Stimulated activated CD8-positive, alpha-beta memory T cell treated with anti-CD3 and anti-CD28 coated beads, Interleukin-2, amount 100 ng/mL, for 1 hour (primary cell): ENCODE measurements at places on chromosomes 4 and X.
A peak's percentile ranks its signal among the peaks of the same experiment; 100 is the strongest.

DNA sequence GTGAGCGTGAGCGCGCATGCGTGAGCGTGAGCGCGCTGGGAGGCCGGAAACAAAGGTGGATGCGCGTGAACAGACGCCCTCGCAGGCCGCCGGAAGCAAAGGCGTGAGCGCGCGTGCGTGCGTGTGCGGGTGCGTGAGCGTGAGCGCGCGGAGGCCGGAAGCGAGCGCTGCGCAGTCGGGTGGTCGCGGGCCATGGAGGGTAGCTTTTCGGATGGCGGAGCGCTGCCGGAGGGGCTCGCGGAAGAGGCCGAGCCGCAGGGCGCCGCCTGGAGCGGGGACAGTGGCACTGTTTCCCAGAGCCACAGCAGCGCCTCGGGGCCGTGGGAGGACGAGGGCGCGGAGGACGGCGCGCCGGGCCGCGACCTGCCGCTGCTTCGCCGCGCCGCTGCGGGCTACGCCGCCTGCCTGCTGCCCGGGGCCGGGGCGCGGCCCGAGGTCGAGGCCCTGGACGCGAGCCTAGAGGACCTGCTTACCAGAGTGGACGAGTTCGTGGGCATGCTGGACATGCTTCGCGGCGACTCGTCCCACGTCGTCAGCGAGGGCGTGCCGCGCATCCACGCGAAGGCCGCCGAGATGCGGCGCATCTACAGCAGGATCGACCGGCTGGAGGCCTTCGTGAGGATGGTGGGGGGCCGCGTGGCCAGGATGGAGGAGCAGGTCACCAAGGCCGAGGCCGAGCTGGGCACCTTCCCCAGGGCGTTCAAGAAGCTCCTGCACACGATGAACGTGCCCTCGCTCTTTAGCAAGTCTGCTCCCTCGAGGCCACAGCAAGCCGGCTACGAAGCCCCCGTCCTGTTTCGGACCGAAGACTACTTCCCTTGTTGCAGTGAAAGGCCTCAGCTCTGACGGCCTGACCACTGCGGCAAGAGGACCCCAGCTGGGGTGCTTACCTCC is at the start of gene BLOC1S4:
Gene BLOC1S4, plus strand, starts transcription at position 157 of the 894 bp plus-strand sequence. Its CDS starts 36 bp downstream, at position 193.
- peak; percentile 80 for DNase-seq

DNA sequence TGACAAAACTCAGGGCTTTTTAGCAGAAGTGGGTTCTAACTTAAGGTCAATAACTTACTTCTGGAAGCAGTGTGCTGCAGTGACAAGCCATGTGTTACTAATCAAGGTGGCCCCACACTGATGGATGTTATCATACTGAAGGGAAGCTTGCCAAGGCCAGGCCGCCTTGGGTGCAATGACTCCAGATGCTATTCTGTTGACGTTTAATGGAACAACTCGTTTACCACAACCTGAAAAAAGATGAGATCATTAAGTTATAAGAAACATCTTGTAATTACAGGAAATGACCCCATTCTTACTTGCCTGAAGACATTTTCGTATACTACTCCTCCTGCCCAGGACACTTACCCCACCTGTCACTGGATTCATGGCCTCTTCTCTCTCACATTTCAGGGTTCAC is 38.9 kb upstream of the TMPRSS11D start:
- no peak for DNase-seq

GRCh38 chr4:107736924-107737448 is 17.0 kb upstream of the PAPSS1 start:
- no peak for DNase-seq

DNA sequence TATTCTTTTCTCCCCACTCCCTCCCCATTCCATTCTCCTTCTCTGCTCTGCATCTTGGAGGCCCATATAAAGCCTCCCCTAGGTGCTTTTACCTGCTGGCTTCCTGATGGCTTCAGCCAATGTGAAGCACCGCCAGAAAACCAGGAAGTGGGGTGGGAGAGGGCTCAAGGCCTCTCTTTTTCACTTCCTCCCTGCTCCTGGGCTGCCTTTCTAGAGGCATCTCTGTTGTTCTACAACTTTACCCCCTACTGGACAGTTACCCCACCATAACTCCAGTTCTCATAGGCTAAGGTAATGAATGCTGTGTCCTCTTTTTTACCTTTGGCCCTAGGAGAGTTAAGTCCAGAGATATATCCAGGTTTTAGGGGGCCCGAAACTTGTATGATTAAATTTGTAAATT is 62.4 kb upstream of the PPARGC1A start:
- no peak for DNase-seq

GRCh38 chr4:174999407-174999806 is 81.2 kb downstream of the ADAM29 start:
- DNase-seq = no peak

- no peak for DNase-seq
These were observed 53.3 kb downstream of the RTL5 start for GRCh38 chrX:72078411-72078810.

- no peak for DNase-seq
These were observed 37.9 kb downstream of the CCDC158 start for GRCh38 chr4:76383001-76383400.

- DNase-seq = no peak
These were observed 22.6 kb downstream of the HAUS3 start for GRCh38 chr4:2219233-2219760.

DNA sequence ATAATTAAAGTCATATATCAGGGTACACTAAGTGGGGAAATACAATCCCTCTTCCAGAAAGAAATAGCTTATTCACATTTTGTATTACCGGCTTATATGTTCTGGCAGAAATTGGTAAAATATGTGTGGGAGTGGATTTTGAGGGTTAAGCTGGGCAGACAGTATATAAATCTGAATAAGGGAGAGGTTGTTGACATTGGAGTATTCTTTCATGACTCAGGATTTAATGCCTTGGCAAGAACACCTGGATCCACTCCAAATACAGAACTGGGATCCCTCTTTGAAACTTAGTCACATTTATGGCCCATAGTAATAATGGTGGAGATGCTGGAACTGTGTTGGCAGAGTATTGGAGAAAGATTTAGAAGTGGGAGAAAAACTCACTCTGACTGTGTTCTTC is 54.3 kb upstream of the TET2 start:
- DNase-seq = no peak

DNA sequence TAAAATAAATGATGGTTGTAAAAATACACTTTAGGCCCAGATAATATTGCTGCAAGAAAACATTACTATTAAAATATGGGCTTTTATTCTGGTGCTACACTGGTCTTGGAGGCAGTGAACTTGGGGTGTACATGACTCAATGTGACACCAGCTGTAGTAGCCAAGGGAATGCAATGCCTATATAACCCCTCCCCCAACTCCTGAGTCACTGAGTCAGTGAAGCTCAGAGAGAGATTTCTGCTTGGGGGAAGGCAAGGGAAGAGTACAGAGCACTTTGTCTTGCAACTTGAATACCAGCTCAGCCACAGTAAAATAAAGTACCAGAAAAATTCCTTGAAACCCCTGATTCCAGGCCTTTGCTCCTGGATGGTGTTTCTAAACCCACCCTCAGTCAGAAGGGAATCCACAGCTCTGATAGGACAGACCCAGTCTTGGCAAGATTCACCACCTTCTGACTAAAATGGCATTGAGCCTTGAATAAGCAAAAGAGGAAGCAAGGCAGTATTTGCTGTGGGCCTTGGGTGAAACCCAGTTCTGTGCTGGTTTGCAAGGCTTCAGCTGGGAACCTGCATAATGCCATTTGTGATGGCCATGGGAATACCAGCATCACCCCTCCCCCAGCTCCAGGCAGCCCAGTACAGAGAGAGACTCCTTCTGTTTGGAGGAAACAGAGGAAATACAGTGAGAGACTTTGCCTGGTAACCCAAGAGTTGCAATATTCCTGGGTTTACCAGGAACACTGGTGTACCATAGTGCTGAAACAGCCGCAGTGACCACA is 209.9 kb downstream of the IQCM start:
- DNase-seq = no peak

GRCh38 chrX:39998636-39999406 is 98.9 kb downstream of the BCOR start:
- no peak for DNase-seq

- no peak for DNase-seq
These were observed 3.5 kb upstream of the SERTM2 start for GRCh38 chrX:111507933-111508332.

GRCh38 chr4:168569931-168570276 is 73.1 kb downstream of the PALLD start:
- DNase-seq = no peak

- DNase-seq = no peak
These were observed 97.7 kb upstream of the ACSL4 start for GRCh38 chrX:109830704-109831206.

DNA sequence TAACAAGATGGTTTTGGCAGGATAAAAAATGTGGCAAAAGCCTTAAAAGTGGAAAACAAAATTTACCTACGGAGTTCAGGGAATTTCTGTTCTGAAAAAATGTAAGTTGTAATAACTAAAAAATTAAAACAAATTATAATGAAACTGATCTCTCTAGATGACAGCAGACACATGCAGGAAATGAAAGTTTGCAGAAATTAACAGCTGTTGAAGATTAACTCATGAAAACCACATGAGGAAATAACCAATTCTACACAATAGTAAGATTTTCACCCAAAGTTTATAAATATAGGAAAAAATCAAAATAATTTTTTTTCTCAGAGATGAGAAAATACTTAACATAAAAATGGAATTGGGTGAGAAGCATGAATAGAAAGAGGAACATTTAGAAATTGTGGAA is 47.5 kb upstream of the UGT2B15 start:
- no peak for DNase-seq

- DNase-seq = no peak
These were observed 4.5 kb downstream of the JADE1 start for GRCh38 chr4:128813965-128814364.

DNA sequence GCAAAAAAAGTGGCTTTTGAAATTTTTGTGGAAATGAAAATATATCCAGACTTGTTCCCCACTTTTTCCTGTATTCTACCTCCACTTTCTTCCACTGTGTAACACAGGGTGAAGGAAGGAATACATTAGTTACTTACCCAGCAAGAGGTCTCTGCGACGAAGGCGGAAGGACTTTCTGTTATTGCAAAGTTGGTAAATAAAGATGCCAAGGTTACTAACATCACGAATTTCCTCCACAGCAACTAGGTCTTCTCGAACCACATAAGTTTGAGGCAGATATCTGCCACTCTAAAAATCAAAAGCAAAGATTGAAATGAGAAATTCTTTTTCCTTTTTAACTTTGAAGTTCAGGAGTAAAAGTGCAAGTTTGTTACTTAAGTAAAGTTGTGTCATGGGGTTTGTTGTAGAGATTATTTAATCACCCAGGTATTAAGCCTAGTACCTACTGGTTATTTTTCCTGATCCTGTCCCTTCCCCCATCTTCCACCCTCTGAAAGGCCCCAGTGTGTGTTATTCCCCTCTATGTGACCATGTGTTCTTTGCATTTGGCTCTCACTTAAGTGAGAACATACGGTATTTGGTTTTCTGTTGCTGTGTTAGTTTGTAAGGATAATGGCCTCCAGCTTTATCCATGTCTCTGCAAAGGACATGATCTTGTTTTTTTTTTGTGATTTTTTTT is 5.8 kb downstream of the ITM2A start:
- DNase-seq = no peak

- DNase-seq = no peak
These were observed 166.2 kb downstream of the ATP10D start for GRCh38 chr4:47651231-47651630.

DNA sequence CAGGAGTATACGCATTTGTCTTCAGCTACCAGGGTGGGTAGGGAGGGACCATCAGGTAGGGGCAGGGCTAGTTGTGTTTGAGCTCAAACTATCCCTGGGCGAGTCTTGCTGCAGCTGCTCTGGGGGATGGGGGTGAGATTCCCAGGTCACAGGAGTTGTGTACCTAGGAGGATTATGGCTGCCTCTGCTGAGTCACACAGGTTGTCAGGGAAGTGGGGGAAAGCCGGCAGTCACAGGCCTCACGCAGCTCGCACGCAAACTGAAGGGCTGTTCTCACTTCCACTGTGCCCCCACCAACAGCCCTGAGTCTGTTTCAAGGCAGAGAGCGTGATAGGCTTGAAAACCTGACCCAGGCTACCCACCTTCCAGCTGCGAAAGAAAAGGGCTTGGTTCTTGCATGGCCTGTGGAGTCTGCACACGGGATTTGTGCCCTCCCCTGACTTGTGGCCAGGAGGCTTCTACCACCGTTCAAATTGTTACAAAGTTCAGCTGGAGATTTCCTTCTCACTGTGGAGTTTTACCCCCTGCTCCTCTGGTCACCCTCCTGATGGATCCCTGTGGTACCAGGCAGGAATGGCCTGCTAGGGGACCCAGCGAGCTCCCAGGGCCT is 63.8 kb downstream of the ARFIP1 start:
- DNase-seq = no peak

DNA sequence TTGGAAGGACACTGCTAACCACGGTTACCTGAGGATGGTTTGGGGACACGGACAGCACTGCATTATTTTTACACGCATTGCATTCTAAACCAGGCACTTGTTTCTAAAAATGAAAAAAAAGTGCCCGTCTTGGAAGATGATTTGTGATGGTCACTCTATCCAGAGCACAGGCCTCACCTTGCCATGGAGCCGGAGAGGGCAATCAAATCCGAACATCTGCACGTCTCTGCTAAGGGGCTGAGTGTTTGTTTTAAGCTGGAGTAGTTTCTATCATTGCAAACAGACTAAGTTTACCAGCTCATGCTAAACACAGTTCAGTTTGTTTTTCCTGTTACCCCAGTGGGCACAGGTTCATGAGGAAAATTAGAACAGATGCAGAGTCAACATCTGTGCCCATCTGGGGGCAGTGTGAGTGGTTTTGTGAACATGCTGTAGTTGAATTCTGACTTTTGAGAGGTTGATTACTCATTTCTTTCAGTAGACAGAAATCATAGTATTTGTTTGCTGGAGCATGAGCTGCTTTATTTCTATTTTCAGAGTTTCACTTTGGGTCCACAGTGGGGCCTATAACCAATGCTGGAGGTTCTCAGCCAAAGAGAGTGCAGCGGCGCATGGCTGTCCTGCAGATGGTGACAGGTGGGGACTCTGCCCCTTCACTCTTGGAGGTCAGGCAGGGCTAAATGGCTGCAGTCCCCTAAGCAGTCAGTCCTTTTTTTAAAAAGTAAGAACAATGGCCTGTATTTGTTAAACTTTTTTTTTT is 65.4 kb upstream of the ENPP6 start:
- DNase-seq = no peak

DNA sequence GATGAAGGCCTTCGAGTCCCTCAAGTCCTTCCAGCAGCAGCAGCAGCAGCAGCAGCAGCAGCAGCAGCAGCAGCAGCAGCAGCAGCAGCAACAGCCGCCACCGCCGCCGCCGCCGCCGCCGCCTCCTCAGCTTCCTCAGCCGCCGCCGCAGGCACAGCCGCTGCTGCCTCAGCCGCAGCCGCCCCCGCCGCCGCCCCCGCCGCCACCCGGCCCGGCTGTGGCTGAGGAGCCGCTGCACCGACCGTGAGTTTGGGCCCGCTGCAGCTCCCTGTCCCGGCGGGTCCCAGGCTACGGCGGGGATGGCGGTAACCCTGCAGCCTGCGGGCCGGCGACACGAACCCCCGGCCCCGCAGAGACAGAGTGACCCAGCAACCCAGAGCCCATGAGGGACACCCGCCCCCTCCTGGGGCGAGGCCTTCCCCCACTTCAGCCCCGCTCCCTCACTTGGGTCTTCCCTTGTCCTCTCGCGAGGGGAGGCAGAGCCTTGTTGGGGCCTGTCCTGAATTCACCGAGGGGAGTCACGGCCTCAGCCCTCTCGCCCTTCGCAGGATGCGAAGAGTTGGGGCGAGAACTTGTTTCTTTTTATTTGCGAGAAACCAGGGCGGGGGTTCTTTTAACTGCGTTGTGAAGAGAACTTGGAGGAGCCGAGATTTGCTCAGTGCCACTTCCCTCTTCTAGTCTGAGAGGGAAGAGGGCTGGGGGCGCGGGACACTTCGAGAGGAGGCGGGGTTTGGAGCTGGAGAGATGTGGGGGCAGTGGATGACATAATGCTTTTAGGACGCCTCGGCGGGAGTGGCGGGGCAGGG is 568 bp downstream of the HTT start:
- DNase-seq = no peak
